ENCODE measurements at places on chromosomes 11 and 22. TPM values are rescaled to one million over a fixed set of nuclear protein-coding genes. Genes with fewer than 3 reads are reported as not detected.

OR5B21 gene
- not detected for polyA plus RNA-seq

EIF1AD gene
- 18.6 TPM for polyA plus RNA-seq

CENATAC gene
- 16.8 TPM for polyA plus RNA-seq

GRCh38 chr11:19597876-19598275 lies 114.8 kb upstream of the NAV2 start:
- DNase-seq, result no peak

GRCh38 chr11:119479685-119480275 lies 56.8 kb upstream of the THY1 start:
- no peak for DNase-seq

DNA sequence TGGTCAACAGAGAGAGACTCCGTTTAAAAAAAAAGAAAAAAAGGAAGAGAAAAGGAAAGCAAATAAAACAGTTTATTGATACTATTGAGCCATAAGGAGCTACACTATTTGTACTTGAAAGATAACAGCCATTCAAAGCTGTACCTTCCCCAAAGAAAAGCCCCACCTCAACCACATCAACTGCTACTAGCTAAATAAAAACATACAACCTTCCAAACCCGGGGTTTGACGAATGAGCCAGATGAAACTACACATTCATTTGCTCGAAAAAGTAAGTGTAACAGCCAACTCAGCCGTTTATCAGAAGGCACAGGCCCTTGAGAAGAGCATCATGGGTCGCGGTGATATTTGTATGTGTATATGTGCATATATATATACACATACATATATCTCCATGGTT lies 78.4 kb downstream of the SIK3 start:
- DNase-seq, result no peak

DNA sequence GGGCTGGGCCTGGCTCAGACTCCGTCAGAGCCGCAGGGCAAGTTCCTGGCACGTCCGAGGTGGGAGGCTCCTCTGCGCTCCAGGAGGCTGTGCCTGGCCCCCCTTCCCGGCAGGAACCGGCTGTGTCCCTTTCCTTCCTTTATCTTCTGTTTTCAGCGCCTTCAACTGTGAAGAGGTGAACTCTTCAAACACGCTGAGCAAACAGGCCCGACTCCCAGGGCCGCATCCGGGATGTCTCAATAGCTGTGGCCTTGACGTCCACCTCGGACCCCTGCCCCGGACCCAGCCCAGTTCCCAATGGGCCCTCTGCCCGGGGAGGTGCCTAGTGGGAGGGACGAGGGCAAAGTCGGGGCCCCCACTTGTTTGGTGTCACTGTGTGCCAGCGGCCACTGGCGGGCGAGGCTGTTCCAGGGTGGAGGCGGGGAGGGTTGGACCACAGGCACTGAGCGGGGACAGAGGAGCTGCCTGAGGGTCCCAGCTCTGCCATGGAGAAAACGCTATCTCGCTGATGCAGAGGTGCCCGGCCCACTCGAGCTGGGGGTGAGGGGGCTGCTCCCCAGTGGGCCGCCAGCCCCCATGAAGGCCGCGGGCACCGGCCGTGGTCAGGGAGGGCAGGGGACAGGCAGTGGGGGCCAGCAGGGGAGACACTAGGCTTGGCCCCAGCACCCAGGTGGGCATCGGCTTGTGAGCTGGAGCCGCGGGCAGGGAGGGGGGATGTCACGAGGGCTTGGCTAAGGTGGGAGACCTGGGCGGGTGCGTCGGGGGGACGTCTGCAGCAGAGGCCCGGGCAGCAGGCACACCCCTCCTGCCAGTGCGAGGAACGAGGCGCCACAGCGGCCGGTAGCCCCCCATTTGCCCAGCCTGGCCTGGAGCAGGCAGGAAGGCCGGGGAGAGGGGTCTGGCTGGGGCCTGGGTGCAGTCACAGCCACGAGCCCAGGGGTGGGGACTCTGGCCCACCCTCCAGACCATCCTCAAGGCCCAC lies 2.7 kb upstream of the MUC5B start:
- no peak for DNase-seq

DNA sequence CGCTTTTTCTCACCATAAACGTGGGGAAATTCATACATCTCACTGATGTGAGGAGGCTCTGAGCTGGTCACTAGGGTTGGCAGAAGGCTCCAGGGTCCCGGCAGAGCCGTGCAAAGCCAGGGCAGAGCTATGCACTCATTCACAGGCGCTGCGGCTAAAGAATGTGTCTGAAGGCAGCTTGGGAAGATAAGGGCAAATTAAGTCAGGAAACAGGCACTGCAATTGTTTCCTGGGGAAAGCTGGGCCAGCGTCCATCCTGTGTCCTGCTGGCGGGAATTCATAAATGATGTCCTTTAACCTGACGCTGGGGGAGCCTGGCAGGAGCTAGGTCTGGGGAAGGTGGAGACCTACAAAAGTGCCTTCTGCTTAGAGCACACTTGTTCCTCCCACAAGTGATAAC lies 27.6 kb downstream of the PKNOX2 start:
- no peak for DNase-seq

- no peak for DNase-seq
Measured at GRCh38 chr22:24550902-24551435, 4.0 kb downstream of the GUCD1 start.

DNA sequence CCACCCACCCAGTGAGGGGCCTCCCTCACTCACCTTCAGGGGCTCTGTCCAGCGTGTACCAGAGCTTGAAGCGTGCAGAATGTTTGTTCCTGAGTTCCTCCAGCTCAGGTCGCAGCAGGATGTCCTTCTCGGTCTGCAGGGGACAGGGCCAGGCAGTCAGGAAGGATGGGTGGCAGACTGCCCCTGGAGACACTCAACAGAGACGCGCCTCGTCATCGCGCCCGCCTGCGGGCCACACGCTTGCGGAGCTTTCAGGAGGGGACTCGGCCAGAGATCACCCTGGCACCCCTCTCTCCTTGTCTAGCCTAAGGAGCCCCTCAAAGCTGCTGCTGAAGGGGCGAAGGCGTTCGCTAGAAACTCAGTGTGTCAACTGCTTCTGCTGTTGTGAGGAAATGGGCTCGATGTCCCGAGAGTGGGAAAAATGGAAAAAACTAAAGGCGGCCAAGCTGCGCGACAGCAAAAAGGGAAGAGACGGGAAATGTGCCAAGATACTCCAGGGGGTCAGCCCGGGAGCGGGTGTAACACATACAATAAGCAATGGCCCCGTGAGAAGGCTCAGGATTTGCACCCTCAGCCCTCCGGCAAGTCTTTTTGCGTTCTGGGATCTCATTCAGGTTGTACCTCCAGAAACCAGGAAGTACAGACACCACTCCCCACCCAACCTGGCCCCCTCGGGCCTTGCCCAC lies 9.2 kb upstream of the POLDIP3 start:
- DNase-seq, result no peak

DNA sequence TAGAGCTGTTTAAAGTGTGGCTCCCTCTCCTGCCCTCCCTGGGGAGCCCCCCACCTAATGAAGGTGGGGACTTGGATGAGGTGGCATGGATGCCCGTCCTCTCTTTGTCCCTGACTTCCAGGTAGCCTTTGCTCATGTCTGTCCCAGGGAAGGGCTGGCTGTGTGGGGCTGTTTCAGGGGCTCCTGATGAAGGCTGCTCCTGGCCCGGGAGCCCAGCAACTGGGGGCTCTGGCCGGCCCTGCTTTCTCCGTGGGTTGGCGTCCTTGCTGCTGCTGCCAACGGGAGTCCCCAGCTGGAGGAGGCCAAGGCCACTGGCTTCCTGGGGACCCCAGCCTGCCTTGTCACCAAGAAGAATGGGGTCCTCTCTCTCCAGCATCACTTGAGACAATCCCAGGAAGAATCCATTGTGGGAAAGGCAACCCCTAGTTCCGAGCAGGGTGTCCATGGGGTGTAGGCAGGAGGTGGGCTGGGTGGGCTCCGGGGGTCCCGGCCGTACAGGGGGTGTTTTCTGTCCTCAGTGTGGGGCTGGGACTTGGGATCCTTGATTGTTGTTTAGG lies 13.2 kb downstream of the GRAMD4 start:
- no peak for DNase-seq

DNA sequence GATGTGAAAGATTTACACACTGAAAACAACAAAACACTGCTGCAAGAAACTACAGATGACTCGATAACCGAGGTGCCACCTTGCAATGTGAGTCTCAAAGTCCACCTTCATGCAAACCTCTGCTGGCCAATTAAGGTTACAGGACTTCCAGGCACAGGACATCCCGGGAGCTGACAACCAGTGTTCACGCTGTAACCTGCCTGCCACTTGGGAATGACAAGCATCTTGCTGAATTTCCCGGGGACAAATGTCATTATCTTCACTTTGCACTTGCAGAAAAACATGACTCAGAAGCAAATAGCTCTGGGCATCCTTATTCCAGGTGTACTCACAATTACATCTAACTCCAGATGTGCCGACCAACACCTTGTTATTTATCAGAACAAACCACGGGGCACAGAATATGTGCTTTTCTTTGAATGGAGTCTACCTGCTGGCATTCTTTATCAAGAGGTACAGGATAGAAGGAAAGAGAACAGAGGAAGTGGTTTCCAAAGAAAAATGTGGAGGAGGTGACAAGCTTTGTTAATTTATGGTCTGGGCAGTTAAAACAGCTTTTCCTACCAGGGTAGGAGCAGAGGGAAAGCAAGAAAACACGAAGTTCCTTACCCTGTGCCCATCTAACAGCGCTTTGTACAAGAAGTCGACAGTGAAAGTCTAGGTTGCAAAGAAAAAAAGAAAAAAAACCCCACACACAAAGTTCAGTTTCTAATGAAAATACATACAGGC lies 72.3 kb downstream of the SHANK2 start:
- DNase-seq, result no peak
